Amniotic epithelial cell (primary cell): ENCODE measurements at places on chromosomes 1 and 21.

- peak; percentile 92 for DNase-seq
Measured at GRCh38 chr1:199691540-199691939, 336.0 kb upstream of the NR5A2 start.

DNA sequence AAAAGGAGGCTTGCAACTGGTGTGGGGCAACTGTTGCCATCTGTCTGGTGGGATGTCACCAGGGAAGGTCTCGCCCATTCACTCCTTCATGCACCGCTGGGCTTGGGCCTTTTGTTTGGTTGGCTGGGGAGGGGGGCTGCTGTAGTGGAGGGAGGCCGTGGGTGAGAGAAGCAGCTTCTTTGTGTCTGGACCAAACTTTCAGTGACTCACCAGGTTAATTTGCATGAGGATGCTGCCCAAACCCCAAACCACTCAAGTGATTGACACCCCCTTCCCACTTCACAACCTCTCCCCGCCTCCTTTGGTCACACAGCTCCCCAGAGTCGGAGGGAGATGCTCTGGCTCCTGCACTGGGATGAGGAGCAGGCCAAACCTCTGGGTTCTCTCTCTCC lies 19.7 kb downstream of the BTG2 start:
- no peak for DNase-seq

DNA sequence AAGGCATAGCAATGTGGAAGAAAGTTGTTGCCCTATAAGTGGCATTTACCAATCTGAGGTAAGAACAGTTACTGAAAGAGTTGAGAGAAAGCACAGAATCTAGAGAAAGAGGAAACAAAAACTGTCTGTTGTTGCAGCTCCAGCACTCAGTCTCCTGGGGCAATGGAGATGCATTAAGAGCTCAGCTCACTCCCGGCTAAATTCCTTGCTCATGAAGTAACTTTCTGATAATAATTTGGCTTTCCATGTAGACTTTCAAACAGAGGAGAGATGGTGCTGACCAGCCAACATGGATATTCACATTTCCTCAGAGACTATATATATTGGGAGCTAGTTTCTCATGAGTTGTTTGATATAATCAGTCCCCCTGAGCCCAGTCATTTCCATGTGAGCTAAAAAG lies 135.3 kb downstream of the GDAP2 start:
- no peak for DNase-seq

- DNase-seq, result no peak
Measured at GRCh38 chr1:236092899-236093298, 28.0 kb upstream of the NID1 start.

- DNase-seq, result no peak
Measured at GRCh38 chr1:203720242-203720641, 44.7 kb upstream of the LAX1 start.

- DNase-seq, result peak; percentile 64
Measured at GRCh38 chr21:38999161-38999560, 184.1 kb downstream of the PSMG1 start.

GRCh38 chr1:67298762-67299161 lies 8.9 kb upstream of the IL12RB2 start:
- no peak for DNase-seq

DNA sequence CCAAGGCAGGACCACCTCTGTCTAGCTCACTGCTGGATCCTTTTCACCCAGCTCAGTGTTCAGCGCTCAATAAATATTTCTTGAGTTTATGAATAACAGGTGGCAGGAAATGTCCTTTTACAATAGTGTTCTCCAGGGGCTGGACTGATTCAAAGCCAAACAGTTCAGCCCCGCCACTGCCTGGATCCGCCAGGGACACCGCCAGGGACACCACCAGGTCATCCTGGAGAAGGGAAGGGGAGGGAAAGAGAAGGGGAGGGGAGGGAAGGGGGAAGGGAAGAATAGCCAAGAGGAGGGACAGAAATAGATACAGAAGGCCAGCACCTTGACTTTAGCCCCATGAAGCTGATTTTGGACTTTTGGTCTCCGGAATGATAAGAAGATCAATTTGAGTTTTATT lies 255.6 kb downstream of the GRIK3 start:
- DNase-seq, result no peak

- DNase-seq, result peak; percentile 84
Measured at GRCh38 chr21:27818847-27819246, 852.0 kb upstream of the ADAMTS5 start.

GRCh38 chr1:66375125-66375524 lies 158.8 kb upstream of the SGIP1 start:
- DNase-seq, result no peak

GRCh38 chr1:232834066-232834465 lies 28.9 kb downstream of the MAP10 start:
- DNase-seq, result no peak

- DNase-seq, result peak; percentile 96
Measured at GRCh38 chr1:235067396-235068157, 61.1 kb downstream of the TOMM20 start.

GRCh38 chr1:169348383-169349036 lies 19.1 kb downstream of the NME7 start:
- peak; percentile 51 for DNase-seq

- peak; percentile 63 for DNase-seq
Measured at GRCh38 chr1:36436821-36437220, 13.4 kb downstream of the OSCP1 start.

- DNase-seq, result no peak
Measured at GRCh38 chr1:182237329-182237728, 154.3 kb downstream of the GLUL start.

DNA sequence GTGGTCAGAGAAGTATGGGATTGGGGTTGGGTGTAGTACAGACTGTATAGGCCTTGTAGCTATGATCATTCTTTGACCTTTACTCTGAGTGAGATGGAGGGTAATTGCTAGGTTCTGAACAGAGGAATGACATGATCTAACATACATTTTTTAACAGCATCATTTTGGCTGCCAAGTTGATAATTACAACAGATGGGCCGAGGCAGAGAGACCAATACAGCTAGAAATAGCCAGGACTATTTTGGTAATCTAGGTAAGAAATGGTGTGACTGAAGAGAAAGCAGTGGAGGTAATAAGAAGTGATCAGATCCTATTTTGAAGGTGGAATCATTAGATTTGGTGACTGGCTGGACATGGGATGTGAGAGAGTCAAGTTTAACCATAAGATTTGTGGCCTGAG lies 43.5 kb downstream of the RPAP2 start:
- DNase-seq, result no peak

DNA sequence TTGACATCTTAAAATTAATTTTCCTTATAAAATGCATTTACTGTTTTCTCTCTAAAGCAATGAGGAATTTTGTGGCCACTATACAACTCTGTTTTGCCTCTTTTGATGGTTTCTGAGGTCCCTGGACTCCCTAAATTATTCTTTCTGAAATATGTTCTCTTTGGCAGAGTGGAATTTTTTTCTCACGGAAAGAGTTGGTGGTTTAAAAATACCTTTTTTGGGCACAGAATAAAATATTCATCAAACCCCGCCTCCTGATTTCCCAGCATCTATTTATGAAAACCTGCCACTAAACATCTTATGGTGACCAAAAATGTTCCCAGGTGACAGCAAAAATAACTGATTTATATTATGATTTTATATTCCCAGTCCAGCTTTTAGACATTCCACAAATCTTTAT lies 165.3 kb upstream of the SYT6 start:
- DNase-seq, result no peak

GRCh38 chr21:44630440-44630839 lies 3.5 kb downstream of the KRTAP10-9 start:
- DNase-seq, result no peak

DNA sequence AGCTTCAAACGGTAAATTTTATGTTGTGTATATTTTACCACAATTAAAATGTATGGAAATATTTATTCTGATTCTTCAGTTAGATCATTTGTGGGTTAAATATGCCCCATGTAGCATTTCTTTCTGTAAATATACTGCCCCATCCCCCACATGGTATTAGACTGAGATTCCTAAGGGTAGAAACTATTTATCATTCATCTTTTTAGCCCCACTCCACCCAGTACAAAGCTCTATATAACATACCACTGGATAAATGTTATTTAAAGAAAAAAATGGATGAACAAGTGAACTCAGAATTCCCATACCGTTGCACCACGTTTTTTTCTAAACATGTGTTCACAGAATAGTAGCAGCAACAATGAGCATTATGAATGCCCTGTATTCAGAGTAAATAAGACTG lies 234.0 kb upstream of the IRF2BP2 start:
- no peak for DNase-seq

GRCh38 chr21:39095681-39096080 lies 87.6 kb downstream of the PSMG1 start:
- DNase-seq, result no peak

- DNase-seq, result no peak
Measured at GRCh38 chr1:3697810-3698209, 45.5 kb downstream of the TP73 start.

- no peak for DNase-seq
Measured at GRCh38 chr1:86972262-86972661, 57.8 kb downstream of the HS2ST1 start.

- DNase-seq, result peak; percentile 83
Measured at GRCh38 chr1:185846672-185847444, 112.7 kb downstream of the HMCN1 start.

- DNase-seq, result no peak
Measured at GRCh38 chr1:118123116-118123839, 61.8 kb downstream of the SPAG17 start.

GRCh38 chr1:30966690-30967369 lies 58.3 kb upstream of the SDC3 start:
- peak; percentile 83 for DNase-seq

DNA sequence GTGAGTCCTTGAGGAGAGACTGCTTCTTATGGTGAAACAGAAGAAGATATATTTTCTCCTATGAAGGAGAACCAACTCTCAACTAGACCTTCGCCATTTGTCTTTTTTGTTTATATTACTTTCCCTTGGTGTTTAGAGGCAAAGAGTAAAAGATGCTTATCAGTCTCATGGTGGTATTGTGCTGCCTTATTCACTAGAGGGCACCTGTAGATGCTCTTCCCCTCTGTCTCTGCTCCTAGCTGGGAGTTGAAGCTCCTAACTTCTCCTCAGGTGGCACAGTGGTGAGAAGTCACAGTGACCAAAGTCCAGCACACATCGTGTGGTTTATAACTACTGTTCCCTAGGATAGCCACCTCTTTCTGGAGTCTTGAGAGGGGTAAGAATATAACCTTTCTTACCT lies 1359.6 kb downstream of the PLA2G4A start:
- peak; percentile 11 for DNase-seq

- DNase-seq, result no peak
Measured at GRCh38 chr1:198449261-198449660, 91.2 kb downstream of the ATP6V1G3 start.

DNA sequence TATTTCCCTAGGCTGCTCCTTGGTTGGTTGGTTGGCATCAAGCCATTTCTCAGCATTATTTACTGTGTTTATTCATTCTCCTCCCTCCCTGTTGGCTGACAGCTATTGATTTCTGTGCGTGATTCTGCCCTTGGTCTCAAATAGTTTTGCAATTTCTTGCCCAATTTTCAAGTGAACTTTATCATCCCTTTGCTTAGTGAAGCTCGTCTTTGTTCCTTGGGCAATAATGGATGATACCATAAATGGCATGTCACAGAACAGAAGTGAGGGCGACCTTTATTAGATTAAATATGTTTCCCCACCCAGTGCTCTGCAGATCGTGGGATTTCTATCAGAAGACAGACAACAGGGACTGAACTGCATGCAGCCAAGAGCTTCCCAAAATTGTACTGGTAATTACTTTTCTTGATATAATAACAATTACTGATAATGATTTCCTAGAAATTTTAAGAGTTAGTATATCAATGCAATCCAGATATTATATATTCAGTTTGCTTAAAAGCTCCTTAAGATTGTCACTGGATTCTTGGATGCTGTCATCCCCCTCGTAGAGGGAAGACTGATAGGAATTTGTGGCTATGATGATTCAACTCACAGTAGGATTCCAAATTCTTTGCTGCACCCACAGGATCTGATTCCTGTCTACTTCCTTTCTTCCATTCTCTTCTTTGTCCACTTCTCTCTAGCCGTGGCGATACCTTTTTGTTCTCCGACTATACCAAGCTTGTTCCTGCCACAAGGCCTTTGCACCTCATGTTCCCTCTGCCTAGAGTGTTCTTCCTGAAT lies 122.1 kb upstream of the KAZN start:
- no peak for DNase-seq
